ENCODE measurements at places on chromosomes 2 and 18. TPM values are rescaled to one million over a fixed set of nuclear protein-coding genes. Genes with fewer than 3 reads are reported as not detected.

TNP1 gene
- total RNA-seq, result not detected

IMPACT gene
- total RNA-seq, result 34.7 TPM

CERKL gene
- not detected for total RNA-seq

COPS9 gene
- 70.2 TPM for total RNA-seq

DNA sequence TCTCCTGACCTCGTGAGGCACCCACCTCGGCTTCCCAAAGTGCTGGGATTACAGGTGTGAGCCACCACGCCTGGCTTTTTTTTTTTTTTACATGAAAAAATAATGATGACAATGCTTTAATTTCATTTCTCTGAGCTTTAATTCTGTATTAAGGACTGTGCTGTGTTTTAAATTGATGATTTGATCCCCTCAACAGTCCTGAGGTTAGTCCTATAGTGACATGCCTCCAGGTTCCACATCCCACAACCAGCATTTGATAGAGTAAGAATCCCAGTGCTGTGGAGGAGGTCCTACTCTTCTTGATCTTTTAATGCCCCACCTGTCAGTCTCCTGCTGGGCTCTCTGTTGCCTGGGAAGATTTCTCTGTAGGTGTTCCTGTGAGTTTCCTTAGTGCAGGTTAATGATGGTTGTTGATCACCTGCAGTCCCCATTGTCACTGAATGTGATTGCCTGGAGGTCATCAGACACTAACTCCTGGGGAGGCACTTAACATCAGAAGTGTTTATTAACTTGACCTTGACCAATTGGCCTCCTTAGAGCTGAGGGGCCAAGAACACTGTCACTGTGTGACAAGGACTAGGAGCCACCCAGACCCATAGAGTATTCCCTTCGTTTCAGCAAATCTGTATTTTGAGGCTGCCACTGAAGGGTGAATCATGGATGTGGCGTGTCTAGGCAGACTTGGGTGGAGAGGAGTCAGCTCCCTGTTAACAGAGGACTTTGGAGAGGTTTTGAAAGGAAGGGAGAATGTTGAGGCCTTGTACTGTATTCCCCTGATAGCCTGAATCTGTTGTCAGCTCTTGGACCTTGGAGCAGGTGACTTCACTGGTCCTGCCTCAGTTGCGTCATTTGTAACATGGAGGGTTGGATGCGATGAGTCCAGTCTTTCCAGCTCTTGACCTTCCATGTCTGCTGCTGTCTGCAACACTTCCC lies 11.5 kb downstream of the ASAP2 start:
- peak; percentile 88 for DNase-seq
- H3K27me3 ChIP-seq, result no peaks in the 10 kb centered on the region
- peak overlapping the region; percentile 75 for H3K27ac ChIP-seq

- H3K4me3 ChIP-seq, result peak overlapping the region; percentile 57
- H3K36me3 ChIP-seq, result no peaks in the 10 kb centered on the region
- peak overlapping the region; percentile 95 for H3K27ac ChIP-seq
- H3K4me1 ChIP-seq, result peaks cover 52% of the 10 kb centered on the region
- DNase-seq, result peak; percentile 38
Measured at GRCh38 chr2:226118471-226119429, 680.9 kb downstream of the IRS1 start.

GRCh38 chr18:50866765-50867164 lies 12.2 kb upstream of the ME2 start:
- no peaks in the 10 kb centered on the region for H3K36me3 ChIP-seq
- no peak overlapping the region for H3K27ac ChIP-seq
- H3K27me3 ChIP-seq, result no peaks in the 10 kb centered on the region
- H3K4me1 ChIP-seq, result peaks cover 17% of the 10 kb centered on the region
- DNase-seq, result no peak

- H3K36me3 ChIP-seq, result no peaks in the 10 kb centered on the region
- H3K27ac ChIP-seq, result no peak overlapping the region
- no peaks in the 10 kb centered on the region for H3K27me3 ChIP-seq
- peak; percentile 66 for DNase-seq
Measured at GRCh38 chr2:61993422-61994024, 88.0 kb downstream of the COMMD1 start.

- H3K4me3 ChIP-seq, result no peak overlapping the region
- H3K27me3 ChIP-seq, result no peaks in the 10 kb centered on the region
- H3K36me3 ChIP-seq, result no peaks in the 10 kb centered on the region
- no peaks in the 10 kb centered on the region for H3K4me1 ChIP-seq
- DNase-seq, result no peak
Measured at GRCh38 chr2:133953524-133953923, 300.3 kb upstream of the MGAT5 start.

GRCh38 chr2:132497591-132497990 lies 81.0 kb downstream of the GPR39 start:
- no peak overlapping the region for H3K4me3 ChIP-seq
- no peaks in the 10 kb centered on the region for H3K36me3 ChIP-seq
- no peak overlapping the region for H3K27ac ChIP-seq
- no peaks in the 10 kb centered on the region for H3K27me3 ChIP-seq

DNA sequence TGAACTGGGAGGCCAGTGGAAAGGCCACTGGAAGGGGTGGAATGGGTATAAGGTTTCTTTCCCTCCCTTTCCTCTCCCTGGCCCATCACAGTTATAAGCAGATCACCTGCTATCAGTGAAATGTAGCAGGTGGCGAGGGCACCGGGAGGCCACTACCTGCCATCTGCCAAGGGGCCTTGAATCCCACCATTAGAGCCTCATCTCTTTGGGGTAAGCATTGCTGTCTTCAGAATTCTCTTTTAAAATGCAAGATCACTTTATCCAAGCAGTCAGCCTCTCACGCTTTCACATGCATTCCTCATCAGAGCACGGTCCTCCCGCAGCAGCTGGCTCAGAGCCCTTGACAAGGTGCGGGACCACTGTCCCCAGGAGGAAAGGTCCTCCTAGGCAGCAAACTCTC lies 268.5 kb downstream of the CELF4 start:
- H3K4me3 ChIP-seq, result no peak overlapping the region
- H3K27me3 ChIP-seq, result peaks cover 4% of the 10 kb centered on the region
- H3K27ac ChIP-seq, result no peak overlapping the region
- DNase-seq, result no peak

GRCh38 chr2:38323623-38324022 lies 53.5 kb downstream of the ATL2 start:
- no peak for DNase-seq
- H3K27me3 ChIP-seq, result no peaks in the 10 kb centered on the region
- no peaks in the 10 kb centered on the region for H3K36me3 ChIP-seq
- no peaks in the 10 kb centered on the region for H3K4me1 ChIP-seq
- H3K27ac ChIP-seq, result no peak overlapping the region

GRCh38 chr2:210370562-210370961 lies 55.6 kb upstream of the MYL1 start:
- H3K4me1 ChIP-seq, result no peaks in the 10 kb centered on the region
- H3K27me3 ChIP-seq, result no peaks in the 10 kb centered on the region
- H3K4me3 ChIP-seq, result no peak overlapping the region
- no peaks in the 10 kb centered on the region for H3K36me3 ChIP-seq

- H3K27ac ChIP-seq, result peak overlapping the region; percentile 22
- H3K36me3 ChIP-seq, result no peaks in the 10 kb centered on the region
- DNase-seq, result no peak
- no peaks in the 10 kb centered on the region for H3K27me3 ChIP-seq
Measured at GRCh38 chr18:26461405-26461804, 86.9 kb downstream of the KCTD1 start.

- H3K27me3 ChIP-seq, result no peaks in the 10 kb centered on the region
- no peak overlapping the region for H3K27ac ChIP-seq
- DNase-seq, result no peak
- no peaks in the 10 kb centered on the region for H3K36me3 ChIP-seq
- H3K4me1 ChIP-seq, result peaks cover 4% of the 10 kb centered on the region
- no peak overlapping the region for H3K4me3 ChIP-seq
Measured at GRCh38 chr2:173064151-173064805, 11.4 kb upstream of the MAP3K20 start.

DNA sequence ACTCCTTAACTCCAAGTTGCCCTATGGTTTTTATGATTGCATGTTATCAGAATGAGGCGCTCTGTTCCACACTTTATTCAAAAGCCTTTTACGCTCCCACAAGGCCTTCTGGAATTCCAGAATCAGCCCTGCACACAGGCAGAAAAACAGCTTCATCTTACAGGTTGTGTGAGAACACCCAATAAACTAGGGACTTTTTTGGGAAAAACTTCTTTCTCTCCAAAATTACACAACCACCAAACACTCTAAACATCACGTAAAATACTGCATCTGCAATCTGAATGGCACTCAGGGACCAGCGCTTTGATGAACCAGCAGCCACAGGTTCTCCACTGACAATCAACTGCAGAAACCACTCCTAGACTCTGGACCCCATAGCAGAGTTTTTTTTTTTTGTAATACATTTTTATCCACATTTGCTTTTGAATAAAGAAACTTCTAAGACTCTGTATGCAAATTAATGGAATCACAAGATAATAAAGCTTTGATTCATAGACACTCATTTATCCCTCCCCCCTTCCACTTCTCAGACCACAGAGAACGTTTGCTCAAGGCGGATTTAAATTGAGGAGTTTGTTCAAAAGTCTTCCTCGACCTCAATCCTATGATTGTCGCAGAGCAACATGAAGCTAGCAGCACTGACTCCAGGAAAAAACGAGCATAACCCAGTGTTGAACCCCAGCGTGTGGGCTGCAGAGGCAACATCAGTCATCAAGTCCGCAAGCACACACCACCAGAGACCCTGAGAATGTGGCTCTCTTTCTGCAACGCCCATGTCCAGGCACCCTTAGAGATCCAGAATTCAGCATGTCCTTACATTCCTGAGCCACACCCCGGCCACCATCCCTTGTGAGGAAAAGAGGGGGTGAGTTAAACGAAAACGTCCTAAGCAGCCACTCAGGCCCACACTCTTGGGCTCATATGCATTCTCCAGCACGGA lies 116.5 kb downstream of the MBP start:
- peaks cover 10% of the 10 kb centered on the region for H3K27me3 ChIP-seq
- H3K4me3 ChIP-seq, result no peak overlapping the region
- H3K36me3 ChIP-seq, result no peaks in the 10 kb centered on the region
- DNase-seq, result no peak

- H3K4me3 ChIP-seq, result no peak overlapping the region
- H3K4me1 ChIP-seq, result peaks cover 8% of the 10 kb centered on the region
- H3K36me3 ChIP-seq, result peaks cover 3% of the 10 kb centered on the region
- DNase-seq, result no peak
- no peaks in the 10 kb centered on the region for H3K27me3 ChIP-seq
Measured at GRCh38 chr2:45606796-45607195, 4.3 kb downstream of the SRBD1 start.

DNA sequence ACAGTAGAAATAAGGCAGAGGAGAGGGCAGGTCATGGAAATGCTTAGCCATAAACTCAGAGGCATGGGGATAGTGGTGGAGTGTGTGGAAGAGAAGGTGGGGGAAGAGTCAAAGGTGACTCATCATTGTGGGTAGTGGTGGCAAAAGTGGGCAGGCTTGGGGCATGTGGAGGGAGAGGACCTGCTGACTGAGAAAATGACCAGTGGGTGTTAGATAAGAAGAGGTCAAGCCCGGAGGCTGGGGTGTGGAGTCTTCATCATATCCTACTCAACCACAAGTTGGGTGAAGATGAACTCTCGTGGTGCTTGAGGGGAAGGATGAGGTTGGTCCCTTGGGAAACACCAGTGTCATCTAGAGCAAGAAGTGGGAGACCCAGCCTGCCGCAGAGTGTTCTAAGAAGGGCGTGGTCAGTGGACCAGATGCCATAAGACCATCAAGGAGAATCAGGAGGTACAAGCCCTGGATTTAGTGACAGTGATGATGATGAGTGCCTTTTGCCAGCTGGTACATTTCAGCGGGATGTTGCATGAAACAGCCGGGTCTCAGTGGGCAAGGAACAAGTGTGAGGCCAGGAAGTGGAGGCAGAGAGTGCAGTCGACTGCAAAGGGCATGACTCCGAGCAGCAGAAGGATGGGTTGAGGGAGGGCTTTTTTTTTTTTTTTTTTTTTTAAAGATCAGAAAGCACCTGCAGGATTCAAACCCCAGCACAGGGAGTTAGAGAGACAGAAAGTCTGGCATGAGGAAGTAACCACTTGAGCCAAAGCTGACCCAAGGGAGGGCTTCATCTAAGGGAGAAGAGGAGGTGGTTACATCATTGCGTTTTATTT lies 122.6 kb upstream of the SPRED2 start:
- peaks cover 17% of the 10 kb centered on the region for H3K4me1 ChIP-seq
- no peaks in the 10 kb centered on the region for H3K27me3 ChIP-seq
- H3K4me3 ChIP-seq, result no peak overlapping the region
- peak; percentile 83 for DNase-seq
- H3K27ac ChIP-seq, result no peak overlapping the region
- no peaks in the 10 kb centered on the region for H3K36me3 ChIP-seq

- H3K27me3 ChIP-seq, result no peaks in the 10 kb centered on the region
- H3K4me3 ChIP-seq, result no peak overlapping the region
- no peak overlapping the region for H3K27ac ChIP-seq
- DNase-seq, result no peak
Measured at GRCh38 chr2:2590841-2591541, 259.9 kb upstream of the MYT1L start.

DNA sequence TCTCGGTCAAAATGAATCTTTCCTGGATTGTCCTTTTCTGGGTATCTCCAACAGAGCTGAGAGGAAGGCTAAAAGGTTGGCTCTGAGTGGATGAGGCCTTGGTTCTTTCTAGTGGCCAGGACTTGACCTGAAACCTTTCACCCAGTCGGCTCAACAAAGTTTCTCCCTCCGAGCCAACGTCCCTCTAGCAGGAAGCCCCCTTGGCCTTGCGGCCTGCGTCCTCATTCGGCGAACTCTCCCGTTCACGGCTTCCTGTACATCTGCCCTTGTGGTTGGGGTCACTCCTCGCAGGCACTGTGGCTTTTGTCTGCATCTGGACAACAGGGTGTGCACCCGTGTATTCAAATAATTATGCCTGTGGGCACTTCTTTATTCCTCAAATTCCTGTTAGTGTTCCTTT lies 9.4 kb upstream of the SIX3 start:
- no peak overlapping the region for H3K4me3 ChIP-seq
- H3K27me3 ChIP-seq, result peaks cover 90% of the 10 kb centered on the region
- H3K4me1 ChIP-seq, result no peaks in the 10 kb centered on the region
- no peaks in the 10 kb centered on the region for H3K36me3 ChIP-seq

DNA sequence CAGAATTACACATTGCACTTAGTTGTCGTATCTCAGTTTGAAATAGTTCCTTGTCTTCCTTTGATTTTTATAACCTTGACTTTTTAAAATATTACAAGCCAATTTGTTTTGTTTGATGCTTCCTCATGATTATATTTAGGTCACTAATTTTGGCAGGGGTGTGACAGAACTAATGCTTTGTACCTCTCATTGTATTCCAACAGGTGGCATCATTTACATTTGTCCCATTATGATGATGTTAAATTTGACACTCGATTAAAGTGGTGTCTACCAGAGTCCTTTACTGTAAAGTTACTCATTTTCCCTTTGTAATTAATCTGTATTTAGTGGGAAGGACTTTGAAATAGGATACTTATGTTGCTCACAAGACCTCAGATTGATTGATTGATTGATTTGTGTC lies 21.5 kb upstream of the MFSD2B start:
- H3K4me1 ChIP-seq, result no peaks in the 10 kb centered on the region
- H3K36me3 ChIP-seq, result peaks cover 5% of the 10 kb centered on the region
- no peak overlapping the region for H3K27ac ChIP-seq
- H3K4me3 ChIP-seq, result no peak overlapping the region
- no peaks in the 10 kb centered on the region for H3K27me3 ChIP-seq

DNA sequence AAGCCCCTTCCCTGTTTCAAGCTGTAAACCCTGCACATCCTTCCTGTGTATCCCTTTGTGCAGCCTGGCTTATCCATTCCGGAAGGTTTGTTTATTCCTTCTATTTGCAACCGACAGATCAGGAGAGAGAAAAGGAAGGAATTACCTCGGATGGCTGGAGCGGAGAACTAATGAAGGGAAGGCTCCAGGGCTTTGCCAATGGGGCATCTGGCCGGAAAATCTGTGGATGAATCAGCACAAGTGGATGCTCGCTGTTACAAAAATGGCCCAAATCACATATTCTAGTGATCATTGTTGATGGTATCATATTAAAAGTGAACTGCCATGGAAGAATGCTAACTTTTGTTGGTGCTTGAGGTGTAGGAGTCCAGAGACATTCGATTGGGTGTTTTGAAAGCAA lies 97.1 kb downstream of the AQP4 start:
- no peaks in the 10 kb centered on the region for H3K36me3 ChIP-seq
- H3K4me1 ChIP-seq, result no peaks in the 10 kb centered on the region
- DNase-seq, result no peak
- H3K4me3 ChIP-seq, result no peak overlapping the region
